ENCODE measurements at places on chromosomes 1 and 21.

DNA sequence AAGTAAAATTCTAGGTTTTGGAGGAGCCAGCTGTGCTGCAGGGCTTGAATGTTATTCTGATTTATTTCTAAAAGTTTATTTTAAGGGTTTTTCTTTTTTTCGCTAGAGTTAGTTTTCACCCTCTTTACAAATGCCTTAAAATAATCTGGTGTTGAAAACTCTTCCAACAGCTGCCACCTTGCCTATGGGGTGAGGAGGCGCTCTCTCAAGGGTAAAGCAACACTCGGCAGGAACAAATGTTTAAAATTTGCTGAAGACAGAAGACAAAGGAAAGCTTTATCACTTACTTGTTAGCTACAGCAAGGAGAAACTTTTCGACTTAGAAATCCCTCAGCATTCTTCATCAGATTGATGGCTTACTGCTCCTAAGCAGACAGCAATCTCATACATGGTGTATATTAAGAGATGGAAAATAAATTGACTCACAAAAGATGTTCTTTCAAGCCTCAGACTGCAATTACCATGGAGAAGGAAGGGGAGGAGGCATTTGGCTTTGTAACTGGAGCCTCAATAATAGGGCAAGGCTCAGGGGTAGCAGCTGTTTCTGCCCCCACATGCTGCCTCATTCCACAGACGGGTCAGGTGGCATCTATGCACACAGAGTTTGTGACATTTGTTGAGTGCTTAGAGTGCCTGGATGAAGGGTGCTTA, 79.8 kb upstream of the RALGPS2 start:
- DNase-seq: no peak

DNA sequence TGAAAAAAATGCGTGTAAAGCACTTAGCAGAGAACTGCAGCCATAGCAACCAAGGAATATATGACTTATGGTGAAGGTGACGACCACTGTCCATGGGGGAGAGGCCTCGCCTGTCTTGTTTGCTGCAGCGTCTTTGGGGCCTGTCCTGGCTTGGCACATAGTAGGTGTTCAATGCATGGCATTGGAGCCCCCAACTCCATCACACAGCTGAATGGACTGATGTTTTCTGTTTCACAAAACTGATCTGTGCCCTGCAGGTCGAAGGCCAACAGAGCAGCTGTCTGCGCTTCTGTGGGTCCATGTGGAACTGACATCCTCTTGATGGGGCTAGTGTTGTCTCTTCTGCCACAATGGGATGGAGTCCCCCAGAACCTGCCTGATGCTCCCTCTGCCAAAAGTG, 296.0 kb downstream of the PTPRU start:
- no peak for DNase-seq

DNA sequence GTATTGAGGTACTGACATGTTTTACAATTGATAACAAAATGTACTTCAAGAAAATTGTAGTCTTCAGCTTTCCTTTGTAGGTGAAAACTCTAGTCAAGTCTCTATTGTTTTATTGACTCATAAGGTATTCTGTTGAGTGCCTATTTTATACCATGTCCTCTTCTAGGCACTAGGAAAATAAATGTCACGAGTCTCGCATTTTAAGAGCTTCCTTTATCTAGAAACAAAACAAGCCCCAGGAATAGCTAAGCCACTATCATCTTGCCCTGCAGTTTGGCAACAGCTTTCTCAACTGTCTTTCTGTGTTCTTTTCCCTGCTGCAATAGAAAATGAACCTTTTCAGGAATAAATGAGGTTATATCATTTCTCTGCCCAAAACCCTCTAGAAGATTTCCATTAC, 288.5 kb upstream of the NEGR1 start:
- DNase-seq: no peak

- no peak for DNase-seq
Measured at GRCh38 chr1:200302921-200303290, 106.9 kb downstream of the ZNF281 start.

- DNase-seq: no peak
Measured at GRCh38 chr1:40389322-40389803, 15.8 kb downstream of the SMAP2 start.

DNA sequence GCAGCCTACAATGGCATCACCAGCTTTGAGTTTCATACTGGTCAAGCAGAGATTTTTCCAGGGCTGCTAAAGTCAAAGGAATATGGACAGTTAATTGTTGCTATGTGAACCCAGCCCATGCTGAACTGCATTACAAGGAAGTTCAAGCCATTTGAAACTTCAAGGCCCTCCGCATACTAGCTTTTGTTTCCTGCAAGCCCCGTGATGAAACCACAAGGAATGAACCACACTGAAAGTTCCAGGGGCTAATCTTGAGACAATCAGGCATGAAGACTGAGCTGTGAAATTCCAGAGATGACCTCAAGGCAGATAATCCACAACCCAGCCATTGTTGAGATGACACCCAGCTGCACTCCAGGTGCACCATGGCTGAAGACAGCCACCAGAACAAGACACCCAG, 180.8 kb downstream of the C1orf21 start:
- DNase-seq: no peak

- DNase-seq: no peak
Measured at GRCh38 chr1:233478611-233479010, 135.3 kb upstream of the KCNK1 start.

- no peak for DNase-seq
Measured at GRCh38 chr1:65387821-65388220, 32.6 kb upstream of the LEPR start.

- no peak for DNase-seq
Measured at GRCh38 chr1:28265577-28265976, 6.3 kb downstream of the SESN2 start.

DNA sequence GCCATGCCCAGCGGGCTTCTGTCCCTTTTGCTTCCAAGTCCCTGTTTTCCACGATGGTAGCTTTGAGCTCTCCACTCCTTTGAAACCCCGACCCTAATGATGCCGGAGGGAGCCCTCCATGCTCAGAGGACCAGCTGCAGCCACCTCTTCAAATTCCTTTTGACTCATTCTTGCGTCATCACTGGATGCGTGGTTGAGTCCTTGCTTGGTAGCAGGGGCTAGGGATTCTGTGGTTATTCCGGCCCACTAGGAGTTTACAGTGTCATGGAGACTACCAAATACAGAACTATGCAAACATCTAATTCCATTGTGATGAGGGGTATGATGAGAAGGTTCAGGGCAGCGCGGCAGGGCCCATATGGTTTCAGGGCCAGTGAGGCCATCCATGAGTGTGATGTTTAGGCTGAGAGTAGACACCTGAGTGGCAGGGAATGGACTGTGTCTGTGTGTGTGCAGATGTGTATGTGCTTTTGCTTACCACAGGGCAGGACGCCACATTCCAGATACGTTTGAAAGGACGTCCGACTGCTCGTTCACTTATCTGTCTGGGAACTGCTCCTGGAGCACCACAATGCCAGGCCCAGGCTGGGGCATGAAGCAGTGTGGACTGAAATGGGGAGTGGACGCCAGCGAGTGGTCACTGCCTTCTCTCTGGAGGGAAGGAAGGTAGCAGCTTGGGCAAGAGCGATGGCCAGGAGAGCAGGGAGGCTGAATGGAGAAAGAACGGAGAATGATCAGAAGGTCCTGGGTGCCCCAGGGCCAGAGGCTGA, 30.4 kb upstream of the ZBTB21 start:
- DNase-seq: no peak

- DNase-seq: no peak
Measured at GRCh38 chr21:31337996-31338907, 5.8 kb downstream of the TIAM1 start.

- DNase-seq: no peak
Measured at GRCh38 chr1:100359139-100359538, 6.8 kb downstream of the CDC14A start.

- DNase-seq: no peak
Measured at GRCh38 chr1:77906019-77906545, 17.7 kb downstream of the NEXN start.

- DNase-seq: no peak
Measured at GRCh38 chr1:67736750-67737149, 51.7 kb downstream of the GADD45A start.

GRCh38 chr1:147210987-147211386, 14.2 kb downstream of the FMO5 start:
- no peak for DNase-seq

DNA sequence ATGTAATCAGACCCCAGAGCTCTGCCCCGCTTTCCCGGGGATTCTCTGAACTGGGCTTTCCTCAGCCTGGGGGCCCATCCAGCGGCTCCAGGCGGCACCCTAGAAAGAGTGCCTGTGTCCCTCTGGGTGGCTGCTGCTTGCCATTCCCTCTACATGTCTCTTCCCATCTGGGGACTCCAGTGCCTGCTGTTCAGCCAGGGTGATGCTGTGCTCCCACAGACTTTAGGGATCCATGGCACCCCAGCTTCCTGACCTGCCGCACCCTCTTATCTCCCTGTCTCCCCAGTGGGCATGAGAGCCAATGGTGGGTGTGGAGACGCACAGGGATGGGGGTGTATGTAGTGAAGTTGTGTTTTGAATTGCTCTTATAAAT, 16.2 kb downstream of the TRAPPC10 start:
- no peak for DNase-seq

DNA sequence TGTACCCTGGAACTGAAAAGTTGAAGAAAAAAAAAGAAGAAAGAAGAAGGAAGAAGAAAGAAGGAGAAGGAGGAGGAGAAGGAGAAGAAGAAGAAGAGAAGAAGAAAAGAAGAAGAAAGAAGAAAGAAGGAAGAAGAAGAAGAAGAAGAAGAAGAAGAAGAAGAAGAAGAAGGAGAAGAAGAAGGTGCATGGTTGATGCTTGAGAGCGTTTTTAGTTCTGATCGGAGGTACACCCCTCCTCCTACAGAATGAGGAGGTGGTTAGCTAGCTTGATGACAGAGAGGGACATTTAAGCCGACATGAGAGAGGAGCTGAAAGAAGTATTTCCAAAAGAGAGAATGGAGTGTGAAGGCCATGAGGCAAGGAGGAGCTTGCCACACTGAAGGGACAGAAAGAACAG, 5.6 kb upstream of the ZNF362 start:
- no peak for DNase-seq

- peak; percentile 75 for DNase-seq
Measured at GRCh38 chr21:46029186-46029924, 47.8 kb downstream of the COL6A1 start.

DNA sequence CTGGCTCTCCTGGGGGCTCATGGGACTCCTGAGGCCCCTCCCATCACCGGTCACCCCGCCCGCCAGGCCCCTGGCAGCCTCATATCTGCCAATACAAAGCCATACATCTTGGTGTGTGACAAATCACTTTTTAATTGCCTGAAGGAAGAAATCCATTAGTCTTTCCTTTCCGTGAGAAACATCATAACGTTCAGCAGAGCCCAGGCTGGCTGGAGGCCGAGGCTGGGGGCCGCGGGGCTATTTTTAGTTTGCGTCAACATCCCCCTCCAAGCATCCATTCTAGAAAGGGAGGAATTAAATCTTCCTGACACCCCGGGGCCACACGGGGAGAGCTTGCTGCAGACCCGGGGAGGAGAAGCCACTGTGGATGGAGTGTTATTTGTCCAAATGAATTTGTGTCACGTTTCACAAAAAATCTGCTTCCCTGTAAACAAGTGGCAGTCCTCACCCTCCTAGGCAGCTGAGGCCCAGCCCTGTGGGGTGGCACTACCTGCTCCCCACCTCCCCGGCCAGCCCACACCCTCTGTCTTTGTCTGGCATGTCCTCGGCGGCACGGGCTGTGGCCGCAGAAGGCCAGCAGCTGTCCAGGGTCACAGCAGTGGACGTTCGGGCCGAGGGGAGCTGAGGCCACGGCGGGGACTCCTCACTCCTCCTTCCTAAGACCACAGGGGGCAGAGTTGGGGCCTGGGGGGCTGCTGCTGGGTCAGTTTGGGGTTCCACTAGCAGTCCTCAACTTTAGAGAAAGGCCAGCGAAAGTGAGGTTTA, 236.9 kb upstream of the VAMP3 start:
- DNase-seq: peak; percentile 45

DNA sequence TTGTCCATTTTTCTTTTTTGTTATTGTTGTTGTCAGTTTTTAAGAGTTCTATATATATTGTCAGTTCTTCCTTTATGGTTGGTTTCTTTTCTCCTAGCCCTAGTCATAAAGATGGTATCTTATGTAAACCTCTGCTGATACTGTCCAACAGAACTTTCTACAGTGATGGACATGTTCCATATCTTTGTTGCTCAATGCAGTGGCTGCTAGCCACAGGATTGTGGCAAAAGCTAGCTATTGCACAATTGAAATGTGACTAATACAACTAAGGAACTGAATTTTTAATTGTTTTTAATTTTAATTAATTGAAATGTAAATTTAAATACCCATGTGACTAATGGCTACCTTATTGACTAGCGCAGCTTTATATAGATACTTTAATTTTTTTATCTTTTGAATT, 411.8 kb upstream of the PTBP2 start:
- no peak for DNase-seq

DNA sequence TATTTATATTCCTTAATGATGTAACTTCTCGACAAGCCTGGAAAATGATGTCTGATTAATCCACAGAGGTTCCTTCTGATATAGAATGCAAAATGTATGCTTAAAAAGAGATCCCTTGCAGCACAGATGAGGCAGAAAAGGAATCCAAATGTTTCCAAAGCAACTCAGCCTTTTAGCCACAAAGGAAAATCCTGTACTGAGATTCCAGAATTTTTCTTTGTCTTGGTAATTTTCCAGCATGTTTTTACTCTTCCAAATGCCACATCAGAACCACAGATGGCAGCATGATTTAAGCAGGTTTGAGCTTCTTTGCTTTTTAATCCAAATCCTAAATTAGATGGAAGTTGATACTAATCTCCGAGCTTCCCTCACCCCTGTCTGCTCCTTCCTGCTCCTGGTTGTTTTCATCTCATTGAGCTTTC, 176.4 kb upstream of the PALMD start:
- DNase-seq: no peak

DNA sequence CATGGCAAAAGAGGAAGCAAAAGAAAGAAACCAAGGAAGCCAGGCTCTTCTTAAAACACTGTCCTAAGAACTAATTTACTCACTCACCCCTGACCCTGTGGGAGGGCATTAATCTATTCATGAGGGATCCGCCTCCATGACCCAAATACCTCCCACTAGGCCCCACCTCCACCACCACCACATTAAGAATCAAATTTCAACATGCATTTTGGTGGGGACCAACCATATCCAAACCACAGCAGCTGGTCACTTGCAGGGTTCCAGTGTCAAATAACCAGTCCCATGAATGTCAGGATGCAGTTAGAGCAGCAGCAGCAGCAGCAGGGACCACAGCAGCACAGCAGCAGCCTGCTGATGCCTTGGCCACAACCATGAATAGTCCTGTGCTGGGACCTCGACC, 83.8 kb downstream of the ZC3H11B start:
- no peak for DNase-seq

- DNase-seq: no peak
Measured at GRCh38 chr1:16090076-16090826, 16.8 kb upstream of the FAM131C start.

DNA sequence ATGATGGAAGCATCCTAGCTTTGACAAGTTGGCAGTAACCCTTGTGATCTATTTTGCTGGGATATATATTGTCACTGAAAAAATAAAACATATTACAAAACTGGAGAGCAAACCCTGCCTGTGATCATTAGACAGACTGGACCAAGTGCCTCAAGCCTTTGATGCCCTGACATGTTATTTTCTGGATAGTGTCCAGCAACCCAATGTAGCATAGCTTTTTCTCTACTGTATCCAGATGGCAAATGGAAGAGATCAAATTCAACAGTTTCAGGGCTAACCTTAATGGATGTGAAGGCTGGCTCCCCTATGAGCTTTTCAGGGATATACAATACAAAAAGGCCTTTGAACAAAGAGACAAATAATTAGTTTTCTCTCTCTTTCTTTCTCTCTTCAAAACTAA, 25.1 kb downstream of the WARS2 start:
- DNase-seq: no peak
